ENCODE measurements at places on chromosomes 11 and 22.

- peak; percentile 94 for DNase-seq
Observed at GRCh38 chr11:65290448-65291165, 24.1 kb upstream of the CDC42EP2 start.

GRCh38 chr11:62577046-62577714 lies 3.5 kb upstream of the EEF1G start:
- DNase-seq: no peak

- no peak for DNase-seq
Observed at GRCh38 chr11:83648610-83649527, 362.7 kb upstream of the CCDC90B start.

- DNase-seq: no peak
Observed at GRCh38 chr11:60029015-60029632, 11.1 kb upstream of the OOSP2 start.

DNA sequence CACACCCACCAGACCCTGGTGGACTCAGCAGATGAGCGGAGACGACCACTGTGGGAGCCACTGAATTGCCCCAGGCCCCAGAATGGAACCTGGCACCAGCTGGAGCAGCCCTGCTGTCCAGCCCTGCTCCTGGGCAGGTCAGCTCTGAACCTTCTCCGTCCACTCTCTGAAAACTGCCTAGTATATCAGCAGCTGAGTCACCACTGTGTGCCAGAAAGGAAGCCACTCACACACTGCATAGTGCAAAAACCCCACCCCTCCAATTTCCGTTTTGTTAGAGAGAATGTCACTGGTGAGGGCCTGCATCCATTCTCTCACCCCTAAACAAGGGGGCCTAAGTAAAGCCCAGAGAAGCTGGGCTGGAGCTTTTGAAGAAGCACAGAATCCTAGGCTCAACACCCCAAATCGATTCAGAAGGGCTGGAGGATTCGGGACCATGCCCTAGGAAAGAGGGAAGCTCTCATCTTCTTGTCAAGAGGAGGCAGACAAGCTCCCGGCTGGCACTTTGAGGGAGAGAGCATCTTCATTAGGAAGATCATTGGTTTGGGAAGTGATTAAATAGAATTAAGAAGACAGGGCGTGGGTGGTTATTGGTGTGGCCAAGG lies 44.5 kb downstream of the GALNT18 start:
- DNase-seq: peak; percentile 11

DNA sequence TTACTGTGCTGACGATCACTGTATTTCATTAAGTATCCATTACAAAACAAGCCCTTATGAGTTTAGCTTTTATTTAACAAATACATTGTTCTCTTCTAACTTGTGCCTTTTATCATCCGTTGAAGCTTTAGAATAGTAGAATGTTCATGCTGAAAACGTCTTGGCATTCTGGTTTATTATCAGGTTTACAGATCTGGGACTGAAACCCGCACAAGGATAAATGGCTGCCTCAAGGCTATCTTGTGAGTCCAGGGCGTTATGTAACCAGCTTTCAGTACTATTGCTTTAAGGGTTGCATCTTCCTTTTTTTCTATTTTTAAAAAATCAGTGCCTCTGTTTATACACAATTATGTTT lies 66.6 kb upstream of the PRODH start:
- DNase-seq: no peak

- DNase-seq: no peak
Observed at GRCh38 chr11:45726493-45727054, 61.2 kb upstream of the CHST1 start.

DNA sequence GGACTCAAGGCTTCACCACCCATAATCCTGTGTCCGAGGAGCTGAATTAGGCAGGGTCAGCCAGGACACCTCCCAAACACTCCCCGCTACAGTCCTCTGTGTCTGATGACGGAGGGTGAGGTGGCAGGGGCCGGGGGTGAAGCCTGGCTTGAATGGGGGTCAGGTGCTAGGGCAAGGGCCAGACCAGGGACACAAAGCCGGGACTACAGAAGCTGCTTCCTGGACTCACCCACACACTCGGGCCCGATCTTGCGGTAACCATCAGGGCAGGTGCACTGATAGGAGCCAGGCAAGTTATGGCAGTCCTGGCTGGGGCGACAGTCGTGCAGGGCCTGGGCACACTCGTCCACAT lies 2.3 kb downstream of the EFEMP2 start:
- no peak for DNase-seq

DNA sequence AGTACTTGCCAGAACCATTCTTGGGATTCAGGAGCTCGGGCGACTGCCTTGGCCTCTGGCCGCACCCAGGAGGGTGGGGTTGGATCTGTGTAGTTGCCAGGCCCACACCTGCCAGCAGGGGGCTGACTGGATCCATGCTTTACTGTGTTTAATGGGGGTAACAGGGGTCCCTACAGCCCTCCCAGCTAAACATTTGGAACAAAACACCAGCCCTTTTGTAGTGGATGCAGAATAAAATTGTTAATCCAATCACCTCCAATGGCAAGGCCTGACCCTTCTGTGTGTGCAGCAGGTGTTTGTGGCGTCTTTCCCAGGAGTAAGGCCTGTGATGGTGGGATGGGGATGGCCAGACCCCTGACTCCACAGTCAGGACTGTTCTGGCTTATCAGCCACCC lies 22.5 kb downstream of the SUN2 start:
- DNase-seq: peak; percentile 18

DNA sequence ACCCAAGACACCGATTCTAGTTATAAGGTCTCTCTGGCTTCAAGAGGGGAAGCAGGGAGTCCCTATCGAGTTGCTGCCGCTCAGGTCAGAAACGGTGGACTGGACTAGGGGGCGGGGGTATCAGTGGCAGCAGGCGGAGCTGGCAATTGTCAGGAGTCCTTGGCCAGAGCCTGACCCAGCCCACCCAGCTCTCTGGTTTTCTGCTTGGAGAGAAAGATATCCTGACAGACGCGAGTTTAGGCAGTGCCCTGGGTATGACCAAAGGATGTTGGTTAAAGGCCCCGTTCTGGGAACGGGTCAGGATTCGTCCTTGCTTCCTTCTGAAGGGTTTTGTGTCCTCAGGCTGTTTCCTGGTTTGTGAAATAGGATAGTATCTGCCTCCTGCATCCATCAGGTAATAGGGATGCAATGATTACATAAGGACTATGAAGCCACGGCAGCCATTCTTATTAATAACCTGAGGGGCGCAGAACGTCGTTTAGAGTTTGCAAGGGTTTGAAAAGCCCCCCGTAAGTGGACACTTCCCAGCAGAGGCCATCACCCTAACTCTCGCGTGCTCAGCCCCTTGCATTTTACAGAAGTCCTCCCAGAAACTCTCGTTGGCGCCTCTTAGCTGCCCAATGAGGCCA lies 700 bp upstream of the DEPDC5 start:
- DNase-seq: no peak

GRCh38 chr22:31488988-31489617 lies 539 bp downstream of the EIF4ENIF1 start:
- DNase-seq: no peak

- peak; percentile 91 for DNase-seq
Observed at GRCh38 chr22:38034278-38034882, 22.8 kb upstream of the PICK1 start.

GRCh38 chr22:44570476-44571445 lies 72.7 kb upstream of the RTL6 start:
- no peak for DNase-seq

DNA sequence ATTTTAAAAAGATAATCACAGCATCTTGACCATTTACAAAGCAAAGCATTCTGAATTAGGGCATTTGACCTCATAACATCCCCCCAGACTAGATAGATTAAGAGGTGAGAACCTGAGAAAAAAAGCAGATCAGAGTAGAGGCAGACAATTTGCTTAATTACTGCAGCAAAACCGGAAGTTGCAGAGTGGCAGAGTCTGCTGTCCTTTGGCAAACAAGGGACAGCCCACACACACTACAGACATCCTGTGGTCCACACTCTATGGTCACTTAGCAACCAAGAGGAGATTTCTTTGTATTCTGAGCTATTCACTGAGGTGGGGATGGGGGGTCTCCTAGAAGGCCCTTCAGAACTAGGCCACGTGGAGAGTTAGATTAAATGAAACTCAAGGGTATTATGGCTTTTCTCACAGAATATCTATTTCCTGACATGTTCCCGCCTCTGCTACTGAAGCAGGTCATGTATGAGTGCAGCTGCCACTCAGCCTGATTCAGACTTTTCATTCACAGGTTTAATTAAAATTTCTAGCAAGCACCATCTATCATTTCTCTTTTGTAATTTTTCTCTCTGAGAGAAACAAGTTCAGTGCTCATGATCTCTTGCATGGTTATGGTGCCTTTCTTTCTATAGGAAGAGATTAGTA lies 48.5 kb downstream of the SVIP start:
- DNase-seq: no peak

GRCh38 chr11:109964487-109964886 lies 128.7 kb upstream of the ZC3H12C start:
- DNase-seq: no peak

All from fibroblast of lung (primary cell).